ENCODE measurements at places on chromosomes 2 and 18. TPM values are rescaled to one million over a fixed set of nuclear protein-coding genes. Genes with fewer than 3 reads are reported as not detected.

DNA sequence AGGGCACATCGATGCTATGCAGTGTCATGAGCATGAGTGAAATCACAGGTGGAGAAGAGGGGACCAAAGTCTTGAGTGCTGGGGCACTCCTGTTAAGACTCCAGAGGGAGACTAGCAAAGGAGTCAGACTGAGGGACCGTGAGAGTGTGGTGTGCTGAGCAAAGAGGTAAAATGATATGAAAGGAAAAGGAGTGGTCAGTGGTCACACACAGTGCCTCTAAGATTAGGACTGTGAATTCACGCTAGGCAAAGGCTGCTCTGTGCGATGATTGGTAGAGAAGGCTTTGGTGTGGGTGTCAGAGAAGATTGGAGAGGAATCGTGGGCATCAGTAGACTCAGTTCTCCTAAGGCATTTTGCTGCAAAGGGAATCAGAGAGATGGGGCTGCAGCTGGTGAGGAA is 12.8 kb downstream of the SOCS6 start:
- DNase-seq, result no peak

DNA sequence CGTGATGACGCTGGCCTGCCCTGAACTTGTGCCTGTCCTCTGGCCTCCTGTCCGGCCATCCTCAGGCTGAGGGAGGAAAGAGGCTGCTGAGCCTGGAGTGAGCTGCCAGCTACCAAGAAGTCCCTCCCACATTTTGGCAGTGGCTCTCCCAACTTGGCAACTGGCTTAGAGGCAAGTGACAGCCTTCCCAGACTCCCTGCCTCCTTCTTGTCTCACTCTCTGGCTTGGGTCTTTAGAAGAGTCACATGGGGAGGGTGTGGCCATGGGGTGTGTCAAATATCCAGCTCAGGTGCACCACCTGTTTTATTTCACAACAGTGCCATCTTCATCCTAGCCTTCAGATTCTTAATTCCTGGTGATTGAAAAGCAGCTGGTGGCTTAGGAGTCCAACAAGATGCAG is 222.9 kb downstream of the PRKCE start:
- DNase-seq, result no peak

ALPG gene
- total RNA-seq, result not detected

DNA sequence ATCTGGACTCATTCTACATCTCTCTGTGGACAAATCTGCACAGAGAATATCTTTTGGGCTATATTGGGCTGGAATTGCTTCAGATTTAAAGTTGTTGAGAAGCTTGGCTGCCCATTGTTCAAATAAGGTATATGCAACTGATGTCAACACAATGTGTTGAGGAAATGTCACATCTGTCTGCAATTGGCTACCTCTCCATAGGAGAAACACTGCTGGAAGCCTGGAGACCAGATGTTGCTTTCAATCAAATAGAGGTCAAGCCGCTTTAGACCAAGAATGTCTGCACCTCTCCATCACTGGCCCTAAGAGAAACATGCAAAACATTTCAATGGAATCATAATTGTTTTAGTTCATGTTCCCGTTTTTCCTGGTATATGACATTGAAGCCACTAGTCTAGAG is 720.2 kb downstream of the SLC4A3 start:
- no peak for DNase-seq

DNA sequence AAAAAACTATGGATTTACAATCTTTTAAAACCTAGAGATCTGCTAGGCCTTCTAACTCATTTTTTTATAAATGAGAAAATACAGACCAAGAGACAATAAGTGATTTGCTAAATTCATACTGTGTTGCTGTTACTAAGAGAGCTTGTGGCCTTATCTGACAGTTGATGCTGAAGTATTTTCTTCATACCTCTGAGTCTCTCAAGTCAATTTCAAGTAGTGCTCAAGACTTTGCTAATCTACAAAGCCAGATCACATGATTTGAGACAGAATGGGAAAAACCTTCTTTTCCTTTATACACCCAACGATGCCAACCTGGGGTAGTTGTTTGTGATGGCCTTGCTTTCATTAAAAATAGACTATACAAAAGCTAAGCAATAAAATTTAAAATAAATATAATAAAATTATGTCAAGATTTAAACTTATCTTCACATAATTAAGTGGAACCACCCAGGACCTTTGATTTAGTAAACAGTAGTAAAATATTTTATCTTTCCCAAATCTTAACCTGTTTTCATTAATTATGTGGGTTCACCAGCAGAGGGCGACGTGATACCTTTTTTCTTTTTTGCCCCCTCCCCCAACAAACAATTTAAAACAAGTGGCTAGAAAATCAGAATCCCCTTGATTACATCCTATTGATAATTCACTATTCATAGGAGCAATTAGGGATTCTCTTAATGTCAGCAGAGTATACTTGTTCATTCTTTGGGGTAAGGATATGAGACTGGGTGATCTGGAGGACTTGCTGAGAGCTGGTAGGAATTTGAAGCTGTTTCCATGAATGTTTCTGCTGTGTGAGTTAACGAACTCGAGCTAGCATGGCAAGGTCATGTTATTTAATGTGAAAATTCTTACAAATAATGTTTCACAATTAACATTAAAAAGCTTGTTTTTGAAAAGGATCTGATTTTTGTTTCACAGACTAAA is 49.6 kb upstream of the SLC5A7 start:
- no peak for DNase-seq

- DNase-seq, result no peak
Observed at GRCh38 chr2:219073413-219074129, 12.8 kb upstream of the IHH start.

- DNase-seq, result no peak
Observed at GRCh38 chr18:28013066-28013465, 163.9 kb downstream of the CDH2 start.

GRCh38 chr2:118678985-118679384 is 168.5 kb downstream of the EN1 start:
- no peak for DNase-seq

MOCOS gene
- total RNA-seq, result 2.0 TPM

GRCh38 chr18:74388227-74388626 is 68.9 kb downstream of the DIPK1C start:
- no peak for DNase-seq

DNA sequence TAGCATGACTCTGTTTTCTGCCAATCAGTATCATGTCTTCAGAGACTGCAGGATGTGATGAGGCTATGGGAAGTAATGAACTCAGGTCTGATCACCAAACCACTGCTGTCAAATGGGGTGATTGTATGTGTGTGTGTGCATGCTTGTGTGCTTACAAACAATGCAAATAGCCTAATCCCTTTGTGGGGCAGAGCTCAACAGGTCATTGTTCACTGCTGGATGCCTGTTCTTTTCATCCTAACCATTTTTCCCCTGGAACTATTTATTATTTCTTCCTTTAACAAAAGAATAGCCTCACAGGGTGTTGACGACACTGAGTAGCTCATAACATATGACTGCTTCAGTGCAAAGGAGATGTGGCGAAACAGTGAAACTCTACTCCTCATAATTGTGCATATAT is 55.9 kb downstream of the NXPH2 start:
- DNase-seq, result no peak

Measured in progenitor cell of endocrine pancreas (in vitro differentiated cells).